ENCODE measurements at places on chromosomes 2 and 18.

GRCh38 chr2:18612133-18612532 is 22.8 kb upstream of the NT5C1B start:
- no peak for DNase-seq

DNA sequence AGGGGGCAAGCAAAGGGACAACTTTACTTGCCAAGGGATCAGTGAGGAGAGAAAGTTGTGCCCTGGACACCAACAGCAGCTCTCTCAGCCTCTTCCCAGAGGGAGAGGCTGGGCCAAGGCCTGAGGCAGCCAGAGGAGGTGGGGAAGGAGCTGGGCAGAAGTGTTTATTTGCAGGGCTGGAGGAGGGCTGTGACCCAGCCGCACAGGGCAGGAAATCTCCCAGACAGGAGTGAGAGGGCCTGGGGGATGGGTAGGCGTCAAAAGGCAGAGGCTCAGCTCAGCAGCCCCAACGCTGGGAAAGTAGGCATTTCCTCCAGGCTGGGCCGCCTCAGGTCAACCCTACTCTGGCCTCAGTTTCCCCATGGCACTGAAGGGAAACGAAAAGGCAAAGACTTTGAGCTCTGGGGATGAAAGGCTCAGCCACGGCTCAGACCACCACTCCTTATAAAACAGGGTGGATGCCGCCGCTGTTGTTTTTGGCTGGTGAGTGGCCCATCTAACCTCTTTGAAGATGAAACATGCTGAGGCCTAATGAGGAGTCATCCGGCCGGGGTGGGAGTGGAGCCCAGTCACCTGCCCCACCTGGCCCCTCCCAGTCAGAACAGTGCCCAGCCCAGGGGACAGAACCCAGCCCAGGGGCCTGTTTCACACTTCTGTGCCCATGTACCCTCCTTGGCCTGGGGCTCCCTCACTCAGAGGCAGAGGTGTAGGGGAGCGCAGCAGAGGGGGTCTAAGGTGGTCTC is 21.9 kb upstream of the SEMA4C start:
- DNase-seq = no peak

- DNase-seq = no peak
These were observed 367.0 kb upstream of the RAB12 start for GRCh38 chr18:8242151-8242696.

DNA sequence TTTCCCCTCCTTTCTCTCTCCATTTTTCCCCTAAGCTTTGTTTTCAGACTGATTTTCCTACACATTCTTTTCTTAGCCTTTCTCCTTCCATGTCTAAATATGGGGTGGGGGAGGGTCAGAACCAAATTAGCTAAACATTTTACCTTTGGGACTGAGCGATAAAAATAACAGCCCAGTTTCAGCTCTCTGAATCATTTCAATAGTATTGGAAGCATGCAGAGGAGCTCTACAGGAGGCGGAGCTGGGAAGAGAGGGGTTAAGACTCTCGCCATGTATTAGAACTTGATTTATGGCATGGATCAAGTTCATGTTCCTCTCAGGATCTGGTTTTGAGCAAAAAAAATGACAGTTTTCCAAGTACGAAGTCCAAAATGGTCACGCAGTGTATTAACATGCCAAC is 109.1 kb downstream of the CPO start:
- no peak for DNase-seq

GRCh38 chr2:26466662-26467310 is 11.1 kb downstream of the OTOF start:
- DNase-seq = no peak

DNA sequence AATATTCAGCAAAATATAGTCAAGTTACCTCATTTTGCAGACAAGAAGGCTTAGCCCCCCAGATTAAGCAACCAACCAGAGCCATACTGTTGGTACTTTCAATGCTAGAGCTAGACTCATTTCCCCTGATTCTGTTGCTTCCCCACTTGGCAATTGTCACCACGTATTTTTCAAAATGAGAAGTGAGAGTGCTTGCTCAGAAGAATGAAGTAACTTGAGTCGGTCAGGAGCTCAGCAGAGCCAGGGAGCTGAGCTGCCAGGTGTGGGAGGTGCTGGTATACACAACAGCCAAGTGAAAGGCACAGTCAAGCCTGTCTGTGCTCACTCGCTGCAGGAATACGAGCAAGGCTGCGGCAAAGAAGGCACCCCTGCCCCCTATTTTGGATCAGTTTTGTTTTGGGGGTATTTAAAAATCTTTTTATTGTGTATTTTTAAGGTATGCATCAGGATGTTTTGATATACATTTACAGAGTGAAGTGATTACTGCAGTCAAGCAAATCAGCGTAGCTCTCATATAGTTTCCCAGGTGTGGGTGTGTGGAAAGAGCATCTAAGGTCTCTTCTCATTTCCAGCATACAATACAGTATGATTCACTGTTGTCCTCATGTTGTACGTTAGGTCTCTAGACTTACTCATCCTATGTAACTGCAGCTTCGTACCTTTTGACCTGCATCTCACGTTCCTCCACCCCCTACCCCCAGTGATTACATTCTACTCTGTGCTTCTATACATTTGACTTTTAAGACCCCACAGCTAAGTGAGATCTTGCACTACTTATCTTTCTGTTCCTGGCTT is 62.4 kb downstream of the MRPS9 start:
- DNase-seq = no peak

DNA sequence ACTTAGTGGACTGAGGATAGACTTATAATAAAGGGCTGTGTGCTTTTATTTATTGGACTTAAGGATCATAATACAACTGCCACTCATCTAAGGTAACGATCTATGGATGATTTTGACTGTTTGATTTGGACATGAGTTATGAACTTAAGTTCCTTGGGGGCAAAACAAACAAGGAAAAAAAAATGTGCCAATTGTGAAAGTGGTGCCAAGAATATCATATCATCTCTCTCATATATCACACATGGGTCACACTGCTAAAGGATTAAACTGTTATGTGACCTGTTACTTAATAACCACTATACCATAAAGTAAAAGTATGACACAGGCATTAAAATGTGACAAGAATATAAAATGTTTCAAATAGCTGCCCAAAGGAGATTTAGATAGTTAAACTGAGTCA is 886.3 kb downstream of the ERBB4 start:
- no peak for DNase-seq

DNA sequence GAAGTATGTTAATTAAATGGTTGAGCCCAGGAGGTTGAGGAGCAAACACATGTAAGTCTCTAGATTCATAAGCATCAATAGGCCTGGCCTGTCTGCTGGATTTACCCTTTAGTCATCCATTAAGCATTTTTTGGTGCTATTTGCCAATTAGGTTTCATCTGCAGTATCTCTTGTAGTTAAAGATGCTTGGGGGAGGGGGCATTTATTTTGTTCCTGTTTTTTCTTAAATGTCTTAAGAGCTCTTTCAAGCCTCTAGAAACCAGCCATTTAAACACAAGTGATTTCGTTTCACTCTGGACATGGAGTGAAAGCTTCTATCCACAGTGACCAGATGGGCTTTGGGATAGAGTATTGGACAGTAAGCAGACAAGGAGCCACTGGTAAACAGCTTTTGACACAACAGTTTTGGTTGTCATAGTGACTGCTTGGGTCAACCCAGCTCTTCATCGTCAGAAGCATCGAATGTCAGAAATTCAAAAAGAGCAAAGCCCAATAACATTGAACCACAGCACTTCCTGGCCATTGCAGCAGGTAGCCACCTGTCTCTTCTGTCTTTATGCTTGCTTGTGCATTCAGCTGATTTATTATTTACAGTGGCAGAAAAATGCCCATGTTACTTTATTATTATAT is 4.9 kb downstream of the QPCT start:
- no peak for DNase-seq

- DNase-seq = no peak
These were observed 1.2 kb downstream of the SERTAD2 start for GRCh38 chr2:64652231-64653108.

DNA sequence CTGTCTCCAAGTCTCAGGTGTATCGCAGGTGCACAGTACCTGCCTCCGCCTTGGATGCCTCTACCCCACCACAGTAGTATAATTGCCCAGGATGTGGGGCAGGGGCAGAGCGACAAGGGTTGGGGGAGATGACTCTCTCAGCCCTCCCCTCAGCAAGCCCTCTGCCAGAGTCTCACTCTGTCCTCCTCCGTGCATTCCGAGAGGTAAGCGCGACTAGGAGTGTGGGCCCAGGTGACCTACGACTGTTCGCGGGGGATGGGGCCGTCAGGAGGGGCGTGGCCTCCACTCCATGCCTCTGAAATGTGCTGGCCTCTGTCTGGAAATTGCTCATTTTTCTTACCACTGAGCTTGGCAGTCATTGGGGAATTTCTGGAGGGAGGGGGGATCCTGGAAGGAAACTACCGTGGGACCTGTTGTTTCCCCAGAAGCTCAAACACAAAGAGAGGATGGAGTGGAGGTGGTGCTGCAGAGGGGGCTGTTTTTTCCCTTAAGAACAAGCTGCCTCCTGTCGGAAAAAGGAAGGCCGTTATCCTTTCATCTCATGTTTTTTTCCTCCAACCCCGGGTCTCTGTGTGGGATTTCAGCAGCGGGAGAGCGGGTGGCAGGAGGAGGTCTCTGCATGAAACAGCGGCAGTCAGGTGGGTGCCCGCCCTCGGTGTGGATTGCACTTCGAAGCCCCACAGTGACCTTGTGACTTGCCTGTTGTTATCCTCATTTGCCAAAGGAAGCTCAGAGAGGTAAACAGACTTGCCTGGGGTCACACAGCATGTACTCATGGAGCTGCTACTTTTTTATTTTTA is 13.0 kb upstream of the RALB start:
- no peak for DNase-seq

GRCh38 chr2:35503311-35503710 is 852.3 kb upstream of the CRIM1 start:
- DNase-seq = no peak

DNA sequence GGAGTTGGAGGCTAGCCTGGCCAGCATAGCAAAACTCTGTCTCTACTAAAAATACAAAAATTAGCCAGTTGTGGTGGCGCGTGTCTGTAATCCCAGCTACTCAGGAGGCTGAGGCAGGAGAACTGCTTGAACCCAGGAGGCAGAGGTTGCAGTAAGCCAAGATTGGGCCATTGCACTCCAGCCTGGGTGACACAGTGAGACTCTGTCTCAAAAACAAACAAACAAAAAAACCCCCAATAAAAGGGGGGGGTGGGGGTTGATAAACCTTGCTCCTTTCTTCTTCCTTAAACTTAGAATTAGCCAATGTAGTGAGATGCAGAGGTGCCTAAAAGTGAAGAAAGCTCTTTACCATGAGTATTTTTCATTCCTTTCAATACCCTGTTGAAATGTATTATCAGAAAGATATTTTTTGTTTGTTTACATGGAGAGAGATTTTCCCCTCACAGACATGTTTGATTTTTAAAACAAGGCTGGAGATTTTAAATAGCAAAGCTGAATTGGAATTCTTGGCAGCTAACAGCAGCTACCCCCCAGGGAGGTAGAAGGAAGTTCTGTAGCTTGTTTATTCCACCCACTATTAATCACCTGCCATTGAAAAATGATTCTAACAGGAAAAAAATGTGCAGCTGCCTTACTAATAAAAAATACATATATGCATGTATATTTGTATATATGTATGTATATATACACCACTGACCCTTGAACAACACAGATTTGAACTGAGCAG is 48.6 kb downstream of the GYPC start:
- no peak for DNase-seq

DNA sequence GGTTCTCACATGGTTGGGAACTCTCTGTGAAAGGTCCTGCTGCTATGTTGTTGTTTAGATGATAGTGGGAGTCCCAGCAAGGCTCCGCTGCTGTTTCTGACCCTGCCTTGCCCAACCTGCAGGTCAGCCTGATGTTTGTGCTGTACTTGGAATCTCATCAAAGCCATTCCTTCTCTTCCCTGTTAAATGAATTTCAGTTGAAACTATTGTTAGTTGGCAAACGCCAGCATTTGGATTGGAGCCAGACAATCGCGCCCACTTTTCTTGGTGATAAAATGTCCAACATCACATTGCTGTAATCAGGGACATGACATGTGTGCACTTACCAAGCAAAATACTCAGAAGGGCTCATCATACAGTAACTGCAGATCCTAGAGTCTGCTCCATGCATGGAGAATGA is 12.8 kb upstream of the TWSG1 start:
- DNase-seq = no peak

DNA sequence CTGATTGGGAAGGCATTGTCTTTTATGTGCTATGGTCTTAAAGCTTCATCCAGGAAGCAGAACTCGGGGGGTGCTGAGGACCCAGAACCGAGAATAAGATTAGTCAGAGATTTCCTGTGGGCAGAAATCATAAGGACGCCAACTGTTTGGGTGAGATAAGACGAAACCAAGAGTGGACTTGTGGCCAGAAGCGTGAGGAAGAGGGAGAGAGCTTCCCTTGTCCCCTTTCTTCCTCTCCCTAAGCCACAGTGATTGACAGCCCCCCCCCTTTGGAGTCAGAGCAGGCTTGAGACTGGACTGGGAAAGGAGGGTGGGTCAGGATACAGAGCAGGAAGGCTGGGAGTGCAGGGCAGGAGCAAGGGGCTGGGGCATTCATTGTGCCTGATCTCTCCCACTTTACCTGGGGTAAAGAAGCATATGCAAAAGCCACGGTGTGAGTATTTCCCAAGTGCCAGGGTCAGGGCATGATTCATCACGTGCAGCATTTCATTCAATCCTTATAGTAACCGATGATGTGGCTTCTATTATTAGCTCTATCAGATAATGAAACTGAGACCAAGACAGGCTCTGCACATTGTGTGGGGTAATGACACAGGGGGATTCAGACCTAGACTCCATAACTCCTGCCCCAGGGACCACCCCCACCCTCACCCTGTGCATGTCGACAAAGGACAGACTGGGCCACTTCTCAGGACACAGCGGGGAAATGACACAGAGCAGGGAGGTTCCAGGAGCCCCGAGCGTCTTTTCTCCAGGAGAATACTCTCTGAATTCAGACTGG is 3.0 kb upstream of the IL1RN start:
- no peak for DNase-seq

GRCh38 chr2:20145497-20146193 is 79.3 kb downstream of the SDC1 start:
- no peak for DNase-seq

- DNase-seq = no peak
These were observed 158.9 kb upstream of the FN1 start for GRCh38 chr2:215594766-215595165.

DNA sequence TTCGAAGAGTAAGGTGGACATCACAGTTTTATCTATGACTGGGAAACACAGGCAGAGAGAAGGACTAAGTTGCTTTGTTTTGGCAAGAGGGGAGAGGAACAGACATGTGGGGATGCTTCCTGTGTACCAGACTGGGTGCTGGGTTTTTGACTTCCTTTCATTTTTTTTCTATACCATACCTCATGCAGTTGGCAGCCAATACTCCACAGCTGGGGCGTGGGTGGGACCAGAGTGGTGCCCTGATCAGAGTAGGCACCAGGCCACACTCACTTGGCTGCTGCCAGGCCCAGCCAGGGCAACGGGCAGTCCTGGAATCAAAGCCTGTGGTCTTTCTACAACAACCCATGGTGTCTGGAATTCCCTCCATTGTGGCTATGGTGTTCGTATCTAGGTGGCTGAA is 45.2 kb downstream of the SH3RF3 start:
- no peak for DNase-seq

GRCh38 chr2:85769983-85770362 is 16.2 kb downstream of the ATOH8 start:
- no peak for DNase-seq

- no peak for DNase-seq
These were observed 284.7 kb upstream of the CWC22 start for GRCh38 chr2:180291552-180292421.
